ENCODE measurements at places on chromosomes 7 and 10.
A peak's percentile ranks its signal among the peaks of the same experiment; 100 is the strongest.

GRCh38 chr7:50697748-50698147 is 84.9 kb downstream of the GRB10 start:
- DNase-seq = no peak

GRCh38 chr10:2979306-2979705 is 88.0 kb upstream of the PFKP start:
- DNase-seq = no peak

DNA sequence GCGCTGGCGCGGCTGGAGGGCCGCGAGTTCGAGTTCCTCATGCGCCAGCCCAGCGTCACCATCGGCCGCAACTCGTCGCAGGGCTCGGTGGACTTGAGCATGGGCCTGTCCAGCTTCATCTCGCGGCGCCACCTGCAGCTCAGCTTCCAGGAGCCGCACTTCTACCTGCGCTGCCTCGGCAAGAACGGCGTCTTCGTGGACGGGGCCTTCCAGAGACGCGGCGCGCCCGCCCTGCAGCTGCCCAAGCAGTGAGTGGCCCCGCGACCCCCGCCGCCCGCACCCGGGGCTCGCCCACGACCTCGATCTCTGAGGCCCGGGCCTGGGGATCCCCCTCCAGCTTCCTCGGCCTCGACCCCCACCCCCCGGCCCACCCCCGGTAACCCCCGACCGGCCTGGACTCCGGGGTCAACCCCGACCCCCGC is 537 bp downstream of the FOXK1 start:
- peak; percentile 8 for DNase-seq

GRCh38 chr7:123535517-123535916 is 1.1 kb upstream of the IQUB start:
- DNase-seq = no peak

- no peak for DNase-seq
These were observed 1057.5 kb downstream of the NRG3 start for GRCh38 chr10:82932451-82932850.

DNA sequence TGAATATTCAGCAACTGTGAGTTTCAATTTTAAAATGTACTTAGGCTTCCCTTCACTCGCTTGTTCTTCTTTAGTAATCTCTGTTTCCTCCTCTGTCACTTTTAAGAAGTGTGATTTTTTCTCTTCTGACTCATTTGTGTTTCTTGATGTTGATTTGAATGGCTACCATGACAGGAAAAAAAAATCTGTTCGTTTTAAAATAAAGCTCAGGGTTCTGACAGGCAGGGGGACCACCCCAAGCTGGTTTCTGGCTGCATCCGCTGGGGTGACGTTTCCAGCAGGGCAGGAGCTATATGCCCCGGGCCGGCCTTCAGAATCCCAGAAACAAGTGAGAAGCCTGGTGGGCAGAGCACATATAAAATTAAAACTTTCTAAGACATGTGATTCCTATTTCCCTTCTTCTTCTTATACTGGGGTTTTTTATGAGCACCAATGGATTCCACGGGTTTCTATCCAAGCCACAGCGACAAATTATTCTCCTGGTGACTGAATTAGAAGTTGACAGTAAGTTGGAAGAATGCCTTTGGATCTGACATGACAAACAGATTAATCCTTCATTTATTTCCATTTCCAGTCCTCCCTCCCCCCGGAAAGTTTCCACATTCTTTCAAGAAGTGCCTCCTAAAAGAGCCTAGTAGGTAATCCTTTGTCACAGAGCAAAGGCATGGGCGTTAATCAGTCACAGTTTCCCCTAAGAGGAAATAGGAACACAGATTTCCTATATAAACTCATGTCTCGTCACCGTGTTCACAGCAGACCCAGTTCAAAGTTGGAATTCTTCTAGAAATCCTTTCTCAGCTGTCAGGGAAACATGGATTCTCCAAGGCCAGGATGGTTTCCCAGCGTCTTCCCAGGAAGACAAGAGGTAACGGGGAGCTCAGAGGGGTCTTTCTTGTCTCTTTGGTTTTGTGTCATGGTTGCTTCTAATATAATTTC is 79.9 kb downstream of the PTPRE start:
- DNase-seq = no peak

- DNase-seq = no peak
These were observed 506.5 kb upstream of the SEMA3D start for GRCh38 chr7:85693326-85693725.

- DNase-seq = no peak
These were observed 130.0 kb downstream of the ELAPOR2 start for GRCh38 chr7:86929293-86930109.

DNA sequence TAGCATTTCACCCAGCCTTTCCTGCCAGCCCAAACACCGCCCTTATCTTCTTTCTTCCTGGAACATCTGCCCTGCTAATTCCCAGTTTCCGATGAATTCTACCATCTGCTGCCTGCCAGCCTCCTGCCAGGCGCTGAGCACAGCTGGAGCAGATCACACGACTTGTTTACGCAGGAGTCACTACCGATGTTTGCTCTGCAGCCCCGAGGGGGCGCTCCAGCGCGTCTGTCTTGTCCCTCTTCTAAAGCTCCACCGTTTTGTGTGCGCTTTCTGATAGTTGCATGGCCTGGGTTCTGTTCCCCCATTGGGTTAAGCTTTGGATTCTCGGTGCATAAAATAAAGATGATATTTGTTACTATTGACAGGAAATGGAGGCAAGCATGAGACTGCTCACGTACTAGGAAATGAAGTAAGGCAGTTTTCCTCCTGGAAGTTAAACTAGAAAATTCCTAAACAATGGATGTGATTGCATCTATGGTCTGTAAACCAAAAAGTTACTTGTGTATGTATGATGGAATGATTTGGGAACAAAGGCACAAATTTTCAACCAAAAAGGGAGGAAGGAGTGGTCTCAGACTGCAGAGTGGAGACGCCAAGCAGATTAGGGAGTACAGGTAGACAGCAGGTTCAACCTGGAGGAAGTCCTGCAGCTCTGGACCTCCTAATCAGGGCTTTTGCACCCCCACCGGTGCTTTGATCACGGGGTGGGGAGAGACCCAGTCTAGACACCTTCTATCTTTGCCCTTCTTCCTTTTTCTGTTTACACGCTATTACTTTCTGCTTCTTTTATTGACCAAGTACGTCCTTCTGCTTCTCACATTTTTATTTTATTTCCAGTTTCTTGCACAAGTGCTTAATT is 2.2 kb upstream of the RBM17 start:
- peak; percentile 59 for DNase-seq

GRCh38 chr10:17961551-17962422 is 10.1 kb downstream of the SLC39A12 start:
- DNase-seq = no peak

- no peak for DNase-seq
These were observed 87.5 kb downstream of the ADK start for GRCh38 chr10:74238516-74238915.

GRCh38 chr10:44564790-44565189 is 179.9 kb upstream of the CXCL12 start:
- DNase-seq = no peak

GRCh38 chr7:130884437-130885417 is 150.7 kb upstream of the KLF14 start:
- no peak for DNase-seq

- DNase-seq = no peak
These were observed 647.8 kb downstream of the INHBA start for GRCh38 chr7:41054960-41055661.

DNA sequence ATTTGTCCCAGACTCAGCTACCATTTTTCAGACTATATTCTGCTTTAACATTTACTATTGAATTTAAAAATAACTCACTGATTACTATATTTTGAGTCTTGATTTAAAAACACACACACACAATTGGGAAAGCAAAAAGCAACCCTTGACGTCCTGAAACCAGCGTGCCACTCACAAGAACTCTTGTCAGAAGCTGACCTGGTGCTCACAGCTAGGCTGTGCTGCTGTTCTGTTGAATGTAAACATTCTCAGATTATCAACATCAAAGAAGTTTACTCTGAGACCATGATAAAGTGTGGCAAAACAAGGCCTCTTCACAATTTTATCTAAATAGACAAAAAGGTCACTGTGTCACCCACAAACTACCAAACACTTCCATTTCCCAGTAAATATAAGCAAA is 62.6 kb upstream of the CACNA2D1 start:
- DNase-seq = no peak
